ENCODE measurements at places on chromosomes 2 and 18.

GRCh38 chr18:3782901-3783300, 332.9 kb downstream of the TGIF1 start:
- DNase-seq = no peak

DNA sequence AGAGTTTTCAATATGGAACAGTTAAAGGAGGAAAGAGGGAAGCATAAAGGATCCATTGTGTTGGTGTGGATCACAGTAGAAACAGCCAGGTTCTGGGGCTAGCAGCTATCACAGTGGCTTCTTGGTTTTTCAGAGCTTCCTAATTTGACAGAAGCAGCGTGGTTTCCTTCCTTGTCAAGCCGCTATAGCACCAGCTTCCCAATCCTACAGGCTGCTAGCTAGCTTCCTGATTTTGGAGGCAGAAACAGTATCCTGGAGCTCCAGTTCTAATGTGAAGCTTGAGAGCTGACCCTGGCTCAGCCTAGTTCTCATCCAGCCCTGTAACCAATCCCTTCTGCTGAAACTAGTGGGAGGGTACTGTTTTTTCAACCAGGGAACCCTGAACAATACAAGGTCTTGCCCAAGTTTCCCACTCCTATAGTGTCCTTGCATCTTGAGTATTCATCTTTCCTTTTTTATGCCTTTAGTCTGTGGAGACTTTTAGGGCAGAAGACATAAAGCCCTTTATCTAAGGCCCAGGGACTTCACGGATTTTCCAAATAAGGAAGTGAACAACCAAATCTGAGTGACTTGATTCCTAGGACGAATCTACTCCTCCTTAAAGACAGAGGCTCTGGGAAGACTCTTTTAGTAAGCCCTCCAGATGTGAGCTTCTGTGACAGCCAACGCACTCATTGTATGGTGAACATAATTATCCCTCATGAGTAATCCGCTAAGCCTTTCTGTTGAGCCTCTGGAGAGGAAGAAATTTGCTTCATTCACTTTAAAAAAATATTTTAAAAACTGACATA, 33.8 kb downstream of the CCDC93 start:
- no peak for DNase-seq

- no peak for DNase-seq
Measured at GRCh38 chr2:15271276-15271675, 289.9 kb downstream of the NBAS start.

GRCh38 chr2:17426743-17427142, 91.5 kb downstream of the RAD51AP2 start:
- DNase-seq = no peak

GRCh38 chr2:84386336-84387040, 72.6 kb downstream of the SUCLG1 start:
- no peak for DNase-seq

GRCh38 chr18:56000041-56000440, 412.0 kb upstream of the TCF4 start:
- no peak for DNase-seq

DNA sequence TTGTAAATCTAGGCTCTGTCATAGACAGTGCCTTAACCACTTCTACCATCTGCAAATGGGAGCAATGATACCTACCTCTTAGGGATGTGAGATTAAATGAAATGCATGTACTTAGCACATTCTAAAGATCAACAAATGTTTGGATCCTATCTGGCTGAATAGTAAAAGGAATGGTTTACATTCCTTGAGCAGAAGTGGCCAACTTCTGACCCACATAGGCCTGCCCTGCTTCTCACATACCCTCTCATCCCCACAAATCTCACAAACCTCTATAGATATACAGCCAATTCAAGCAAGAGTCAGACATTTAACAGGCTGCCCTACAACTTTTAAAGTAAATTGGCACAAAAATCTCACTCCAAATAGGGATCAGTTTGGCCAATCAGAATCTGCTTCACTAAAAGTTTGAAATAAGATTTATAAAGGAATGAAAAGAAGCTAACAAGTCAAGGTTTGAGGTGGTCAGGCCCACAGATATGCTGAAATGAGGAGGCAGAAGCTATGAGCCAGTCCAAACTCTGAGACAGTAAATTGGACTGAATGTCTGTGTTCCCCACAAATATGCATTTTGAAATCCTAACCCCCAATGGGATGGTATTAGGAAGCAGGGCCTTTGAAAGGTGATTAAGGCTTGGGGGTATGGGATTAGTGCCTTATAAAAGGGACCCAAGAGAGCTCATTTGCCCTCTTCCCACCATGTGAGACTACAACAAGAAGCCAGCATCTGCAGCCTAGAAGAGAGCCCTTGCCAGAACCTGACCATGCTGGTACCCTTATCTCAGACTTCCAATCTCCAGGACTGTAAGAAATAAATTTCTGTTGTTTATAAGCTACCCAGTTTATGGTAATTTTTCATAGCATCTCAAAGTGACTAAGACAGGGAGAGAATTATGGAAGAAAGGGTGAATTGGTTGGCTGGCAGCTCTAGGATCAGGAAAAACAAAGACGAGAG, 227.8 kb upstream of the RBMS1 start:
- DNase-seq = no peak

DNA sequence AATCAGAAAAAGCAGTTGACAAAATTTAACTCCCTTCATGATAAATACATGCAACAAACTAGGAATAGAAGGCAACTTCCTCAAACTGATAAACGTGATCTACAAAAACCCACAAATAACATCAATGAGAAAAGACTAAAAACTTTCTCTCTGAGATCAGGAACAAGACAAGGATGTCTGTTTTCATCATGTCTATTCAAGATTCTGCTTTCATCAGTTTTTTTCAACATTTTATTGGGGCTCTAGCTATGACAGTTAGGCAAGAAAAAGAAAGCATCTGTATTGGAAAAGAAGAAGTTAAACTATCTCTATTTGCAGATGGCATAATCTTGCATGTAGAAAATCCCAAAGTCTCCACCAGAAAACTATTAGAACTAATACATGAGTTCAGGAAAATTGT, 12.3 kb upstream of the CHST10 start:
- no peak for DNase-seq

GRCh38 chr18:58228176-58228575, 184.2 kb downstream of the NEDD4L start:
- no peak for DNase-seq

DNA sequence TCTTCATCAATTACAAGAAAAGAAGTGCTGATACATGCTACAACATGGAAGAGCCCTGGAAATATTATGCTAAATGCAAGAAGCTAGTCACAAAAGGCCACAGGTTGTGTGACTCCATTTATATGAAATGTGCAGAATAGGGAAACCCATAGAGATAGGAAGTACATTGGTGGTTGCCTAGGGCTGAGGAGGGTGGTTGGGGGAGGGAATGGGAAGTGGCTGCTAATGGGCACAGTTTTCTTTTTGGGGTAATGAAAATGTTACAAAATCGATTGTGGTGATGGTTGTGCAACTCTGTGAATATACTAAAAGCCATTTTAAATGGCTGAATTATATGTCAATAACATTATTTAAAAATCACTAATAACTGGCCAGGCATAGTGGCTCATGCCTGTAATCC, 24.3 kb upstream of the RESP18 start:
- DNase-seq = no peak

DNA sequence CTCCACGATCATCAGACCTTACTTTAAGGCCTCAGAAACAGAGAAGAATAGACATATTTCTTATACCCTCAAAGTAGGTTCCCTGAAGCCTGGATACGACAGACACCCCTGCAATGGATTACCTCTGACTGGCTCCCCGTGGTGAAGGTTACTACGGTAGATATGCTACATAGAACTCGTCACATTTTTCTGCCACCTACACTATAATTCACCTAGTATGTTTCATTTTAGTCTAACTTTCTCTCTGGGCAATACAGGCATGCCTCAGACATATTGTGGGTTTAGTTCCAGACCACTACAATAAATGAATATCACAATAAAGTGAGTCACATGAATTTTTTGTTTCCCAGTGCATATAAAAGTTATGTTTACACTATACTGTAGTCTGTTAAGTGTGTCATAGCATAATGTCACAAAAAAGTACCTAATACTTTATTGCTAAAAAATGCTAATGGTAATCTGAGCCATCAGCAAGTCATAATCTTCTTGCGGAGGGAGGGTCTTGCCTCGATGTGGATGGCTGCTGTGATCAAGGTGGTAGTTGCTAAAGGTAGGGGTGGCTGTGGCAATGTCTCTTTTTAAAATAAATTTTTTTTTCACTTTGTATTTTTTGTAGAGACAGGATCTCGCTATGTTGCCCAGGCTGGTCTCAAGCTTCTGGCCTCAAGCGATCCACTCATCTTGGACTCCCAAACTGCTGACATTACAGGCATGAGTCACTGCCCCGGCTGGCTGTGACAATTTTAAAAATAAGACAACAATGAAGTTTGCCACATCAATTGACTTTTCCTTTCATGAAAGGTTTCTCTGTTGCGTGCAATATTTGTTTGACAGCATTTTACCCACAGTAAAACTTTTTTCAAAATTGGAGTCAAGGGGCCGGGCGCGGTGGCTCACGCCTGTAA, 64.6 kb downstream of the TGIF1 start:
- DNase-seq = no peak

- no peak for DNase-seq
Measured at GRCh38 chr2:217934321-217935131, 68.3 kb downstream of the TNS1 start.

DNA sequence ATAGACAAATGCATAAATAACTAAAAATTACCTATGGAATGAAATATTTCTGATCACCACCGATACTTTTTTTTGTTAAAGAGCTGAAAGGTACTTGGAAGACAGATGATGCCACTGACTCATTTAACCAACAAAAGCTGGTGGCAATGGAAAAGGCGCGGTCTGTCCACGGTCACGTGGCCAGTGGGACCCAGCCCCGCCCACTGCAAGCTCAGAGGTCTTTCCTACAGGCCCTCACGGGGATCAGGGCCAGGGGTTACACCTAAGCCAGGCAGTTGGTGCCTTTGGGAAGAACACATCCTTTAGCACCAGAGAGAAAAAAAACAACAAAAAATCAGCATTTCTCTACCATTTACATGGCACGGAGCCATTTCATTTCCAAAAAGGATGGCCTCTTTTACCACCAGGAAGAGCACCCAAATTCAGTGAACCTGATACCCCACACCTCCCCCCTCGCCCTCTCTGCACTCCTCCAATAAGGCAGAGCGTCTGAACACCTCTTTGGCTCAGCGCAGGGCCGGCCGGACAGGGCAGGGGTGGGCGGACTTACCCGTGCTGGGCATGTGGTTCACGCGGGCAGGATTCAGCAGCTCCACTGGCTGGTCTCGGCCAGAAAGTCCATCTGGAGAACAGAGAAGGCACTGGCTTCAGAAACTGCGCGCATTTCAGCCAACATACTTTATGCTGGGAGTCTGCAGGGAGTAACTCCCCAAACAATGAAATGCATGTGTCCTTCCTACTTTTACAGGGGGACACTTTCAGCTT, 164.6 kb downstream of the HDAC4 start:
- DNase-seq = no peak

DNA sequence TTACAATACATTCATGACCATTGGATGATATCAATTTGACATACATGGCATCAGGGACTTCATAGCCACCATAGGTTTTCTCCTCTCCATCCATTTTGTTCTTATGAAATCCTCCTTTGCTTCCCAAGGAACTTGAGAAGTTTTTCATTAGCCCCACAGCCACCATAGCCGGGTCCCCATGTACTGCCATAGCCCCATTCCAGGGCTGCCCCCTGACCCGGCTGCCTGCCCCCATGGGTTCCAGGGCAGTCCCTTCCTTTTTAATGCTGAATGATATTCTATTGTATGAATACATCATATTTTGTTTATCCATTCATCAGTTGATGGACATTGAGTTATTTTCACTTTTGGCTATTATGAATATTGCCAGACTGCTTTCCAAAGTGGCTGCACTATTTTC, 20.4 kb downstream of the ATP6V1B1 start:
- no peak for DNase-seq

- peak; percentile 18 for DNase-seq
Measured at GRCh38 chr18:26215247-26215970, 10.8 kb upstream of the TAF4B start.

- DNase-seq = no peak
Measured at GRCh38 chr18:57953883-57954282, 90.1 kb upstream of the NEDD4L start.

GRCh38 chr2:54722641-54723040, 821 bp upstream of the EML6 start:
- DNase-seq = no peak

DNA sequence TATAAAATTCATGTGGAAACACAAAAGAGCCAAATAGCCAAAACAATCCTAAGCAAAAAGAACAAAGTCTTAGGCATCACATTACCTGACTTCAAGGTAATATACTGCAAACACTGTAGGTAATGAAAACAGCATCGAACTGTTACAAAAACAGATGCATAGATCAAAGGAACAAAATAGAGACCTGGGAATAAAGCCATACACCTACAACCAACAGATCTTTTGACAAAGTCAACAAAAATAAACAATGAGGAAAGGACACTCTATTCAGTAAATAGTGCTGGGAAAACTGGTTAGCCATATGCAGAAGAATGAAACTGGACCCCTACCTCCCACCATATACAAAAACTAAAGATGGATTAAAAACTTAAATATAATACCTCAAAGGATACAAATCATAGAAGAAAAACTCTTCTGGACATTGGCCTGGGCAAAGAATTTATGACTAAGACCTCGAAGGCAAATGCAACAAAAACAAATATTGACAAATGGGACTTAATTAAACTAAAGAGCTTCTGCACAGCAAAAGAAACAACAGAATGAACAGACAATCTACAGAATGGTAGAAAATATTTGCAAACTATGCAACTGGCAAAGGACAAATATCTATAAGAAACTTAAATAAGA, 218.0 kb downstream of the PHLPP1 start:
- no peak for DNase-seq

DNA sequence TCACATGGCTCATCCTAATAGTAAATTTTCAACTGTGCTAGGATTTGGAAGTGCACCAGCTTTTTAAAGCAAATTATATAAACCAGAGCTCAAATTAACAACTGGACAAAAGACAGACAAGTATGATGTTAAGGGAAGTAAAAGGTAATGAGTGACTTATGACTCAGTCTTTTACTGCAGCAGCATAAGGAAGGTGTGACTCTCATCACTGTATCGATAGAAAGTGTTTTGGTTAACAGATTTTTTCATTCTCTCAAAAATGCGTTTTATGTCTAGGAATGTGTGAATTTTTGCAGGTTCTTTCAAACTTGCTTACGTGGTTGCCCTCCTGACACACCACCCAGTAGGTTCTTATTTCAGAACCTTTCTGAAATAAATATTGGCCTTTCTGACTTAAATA, 244.2 kb upstream of the BOD1L2 start:
- peak; percentile 35 for DNase-seq

- DNase-seq = no peak
Measured at GRCh38 chr18:2325308-2325849, 245.9 kb downstream of the METTL4 start.

- DNase-seq = no peak
Measured at GRCh38 chr2:224772494-224772893, 56.3 kb upstream of the CCDC195 start.

DNA sequence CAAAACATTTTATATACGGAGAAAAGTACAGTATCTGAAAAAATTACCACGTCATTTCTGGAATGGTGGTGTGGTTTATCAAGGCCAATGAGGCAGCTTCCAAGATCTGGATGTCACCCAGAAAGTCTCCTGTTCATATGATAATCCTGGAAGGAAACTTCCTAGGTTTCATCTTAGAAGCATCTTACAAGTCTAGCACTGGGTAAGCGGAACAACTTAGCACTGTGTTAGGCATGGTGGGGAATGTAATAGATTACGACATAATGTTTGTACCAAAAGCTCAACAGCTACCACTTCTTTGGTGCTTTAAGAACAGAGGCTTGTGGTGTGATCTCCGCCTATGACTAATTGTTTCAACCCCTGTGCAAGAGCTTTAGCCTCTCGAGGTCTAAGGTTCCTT, 63.1 kb upstream of the LYPD1 start:
- DNase-seq = no peak
